Right ventricle myocardium superior (tissue), 1 donor: ENCODE measurements at places on chromosomes 7 and 10. TPM values are rescaled to one million over a fixed set of nuclear protein-coding genes. Genes with fewer than 3 reads are reported as not detected.

EN2 gene
- 0.11 TPM for total RNA-seq

TAS2R4 gene
- 0.32 TPM for total RNA-seq

GSTO2 gene
- total RNA-seq, result 1.0 TPM

LIPF gene
- total RNA-seq, result not detected
